ENCODE measurements at places on chromosomes 6 and 20.

DNA sequence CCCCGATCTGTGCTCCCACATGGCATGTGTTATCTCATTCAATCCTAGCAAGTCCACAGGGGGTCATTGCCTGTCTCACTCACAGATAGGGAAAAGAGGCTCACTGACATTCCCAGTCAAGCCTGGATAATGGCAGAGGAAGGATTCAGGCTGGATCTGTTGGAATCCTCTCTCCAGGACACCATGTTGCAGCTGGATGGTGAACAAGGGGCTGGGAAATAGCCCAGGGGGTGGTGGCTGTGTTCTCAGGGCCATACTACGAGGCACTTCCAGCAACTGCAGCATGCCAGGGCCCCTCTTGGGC lies 5.0 kb upstream of the SPDEF start:
- no peak for DNase-seq

GRCh38 chr6:24026050-24026449 lies 100.0 kb upstream of the NRSN1 start:
- DNase-seq = no peak

GRCh38 chr20:13041574-13042457 lies 33.0 kb downstream of the SPTLC3 start:
- no peak for DNase-seq

GRCh38 chr6:91288741-91289140 lies 701.9 kb upstream of the MAP3K7 start:
- no peak for DNase-seq

- no peak for DNase-seq
Measured at GRCh38 chr6:115945812-115946211, 114.9 kb downstream of the FRK start.

DNA sequence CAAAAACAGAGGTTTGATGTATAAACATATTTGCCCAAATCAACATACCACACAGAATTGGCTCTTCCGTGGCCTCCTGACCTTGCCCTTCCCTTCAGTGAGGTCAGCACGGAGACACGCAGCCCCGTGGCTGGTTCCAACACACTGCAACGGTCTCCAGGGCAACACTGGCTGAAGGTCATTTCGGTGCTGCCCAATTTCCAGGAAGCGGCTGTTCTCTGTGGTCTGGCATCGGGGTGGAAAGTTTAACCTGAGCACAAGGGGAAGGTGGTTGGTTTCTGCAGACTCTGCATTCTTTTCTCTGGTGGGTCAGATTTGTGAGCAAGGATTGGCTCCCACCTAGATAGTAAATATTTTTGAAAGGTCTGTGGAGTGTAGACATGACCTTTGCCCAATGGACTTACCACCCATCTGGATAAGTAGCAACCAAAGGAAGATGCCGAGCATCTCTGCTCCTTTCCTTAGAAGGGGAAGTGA lies 177.6 kb upstream of the PHACTR1 start:
- DNase-seq = no peak

DNA sequence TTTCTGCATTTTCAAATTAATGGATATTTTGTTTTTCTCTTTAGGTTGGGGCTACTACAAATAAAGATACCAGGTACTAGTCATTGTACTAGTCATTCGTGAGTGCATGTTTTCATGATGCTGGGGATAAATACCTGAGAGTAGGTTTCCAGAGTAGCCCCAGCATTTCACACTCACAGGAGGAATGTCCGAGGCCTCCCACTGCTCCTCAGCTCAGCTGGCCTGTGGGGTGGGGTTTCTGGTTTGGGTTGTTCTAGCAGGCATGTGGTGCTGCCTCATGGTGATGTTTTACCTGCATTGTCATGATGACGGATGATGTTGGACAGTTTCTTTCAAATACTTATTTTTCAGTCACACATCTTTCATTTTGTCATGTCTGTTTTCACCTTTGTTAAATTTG lies 144.5 kb downstream of the SMOC2 start:
- no peak for DNase-seq

GRCh38 chr6:34970957-34971356 lies 81.9 kb downstream of the ANKS1A start:
- DNase-seq = no peak

DNA sequence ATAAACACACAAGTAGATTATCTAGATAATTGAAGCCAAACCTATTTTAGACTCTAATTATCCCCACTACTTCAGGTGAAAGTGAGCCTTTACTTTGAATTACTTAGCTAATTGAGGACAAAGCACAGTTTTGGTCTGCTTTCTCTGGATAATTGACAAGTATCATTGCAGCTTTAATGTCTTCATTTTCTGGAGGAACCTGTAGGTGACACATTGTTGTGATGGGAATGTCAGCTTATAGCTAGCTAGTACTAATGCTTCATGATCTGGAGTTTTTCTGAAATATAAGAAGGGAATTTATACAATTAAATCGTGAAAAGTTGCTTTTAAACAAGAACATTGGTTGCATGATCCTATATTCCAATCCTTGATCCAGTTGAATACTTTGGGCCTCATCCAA lies 319.3 kb upstream of the CITED2 start:
- no peak for DNase-seq

- DNase-seq = no peak
Measured at GRCh38 chr6:116335612-116336215, 35.0 kb upstream of the DSE start.

- no peak for DNase-seq
Measured at GRCh38 chr20:7596541-7596940, 343.7 kb downstream of the HAO1 start.

- DNase-seq = no peak
Measured at GRCh38 chr6:160207618-160208017, 51.0 kb downstream of the SLC22A2 start.

DNA sequence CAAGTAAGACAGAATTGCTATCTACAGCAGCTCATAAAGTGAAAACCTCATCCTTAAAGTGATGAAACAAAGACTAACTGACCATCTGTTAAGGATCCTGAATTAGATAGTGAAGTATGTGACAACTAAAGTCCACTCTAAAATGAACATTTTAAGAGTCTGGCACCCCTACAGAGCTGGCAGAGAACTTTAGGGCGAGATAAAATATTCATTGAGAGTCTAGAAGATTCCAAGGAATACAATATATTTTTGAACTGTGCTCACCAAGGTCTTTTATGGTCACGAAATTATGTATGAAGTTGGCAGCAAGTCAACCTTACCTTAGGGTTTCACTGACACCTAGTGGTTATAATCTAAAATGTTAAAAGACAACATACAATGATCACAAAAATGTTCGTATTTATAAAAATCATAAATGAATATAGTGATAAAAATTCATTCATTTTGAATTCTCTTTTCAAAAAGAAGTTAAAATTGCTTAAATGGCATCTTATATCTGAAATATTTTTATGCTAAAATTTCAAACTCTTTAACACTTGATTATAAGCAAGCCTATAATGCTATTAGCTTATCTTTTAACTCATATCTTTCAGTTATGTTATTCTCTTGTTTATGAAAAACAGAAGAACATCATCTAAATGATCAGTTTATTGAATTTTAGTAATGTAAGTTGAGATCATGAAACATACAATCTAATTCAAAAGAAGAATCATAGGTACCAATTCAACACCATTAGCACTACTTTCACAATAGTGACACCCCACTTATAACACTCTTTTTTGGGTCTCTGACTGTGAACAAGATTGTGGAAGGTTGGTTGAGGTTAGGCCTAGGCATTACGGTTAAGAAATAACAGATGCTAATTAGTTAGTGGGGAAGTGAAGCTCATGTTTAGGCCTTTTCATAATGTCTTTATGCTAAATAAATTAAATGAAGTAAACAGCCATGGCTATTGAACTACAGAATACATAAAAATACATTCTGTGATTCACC lies 27.5 kb downstream of the RSPH3 start:
- peak; percentile 64 for DNase-seq

- DNase-seq = no peak
Measured at GRCh38 chr20:33404281-33404680, 3.0 kb upstream of the CDK5RAP1 start.

DNA sequence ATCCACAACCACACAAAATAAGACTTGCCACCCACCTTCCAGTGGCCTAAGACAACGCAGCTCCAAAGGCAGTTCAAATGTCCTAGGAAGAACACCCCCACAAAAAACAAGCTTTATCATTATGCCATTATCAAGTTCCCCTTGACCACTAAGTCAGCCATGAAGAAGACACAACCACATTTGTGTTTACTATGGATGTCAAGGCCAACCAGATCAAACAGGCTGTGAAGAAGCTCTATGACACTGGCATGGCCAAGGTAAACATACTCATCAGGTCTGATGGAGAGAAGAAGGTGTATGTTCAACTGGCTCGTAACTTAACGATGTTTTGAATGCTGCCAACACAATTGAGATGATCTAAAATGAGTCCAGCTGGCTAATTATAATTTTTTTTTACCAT lies 26.1 kb downstream of the SEC63 start:
- no peak for DNase-seq

DNA sequence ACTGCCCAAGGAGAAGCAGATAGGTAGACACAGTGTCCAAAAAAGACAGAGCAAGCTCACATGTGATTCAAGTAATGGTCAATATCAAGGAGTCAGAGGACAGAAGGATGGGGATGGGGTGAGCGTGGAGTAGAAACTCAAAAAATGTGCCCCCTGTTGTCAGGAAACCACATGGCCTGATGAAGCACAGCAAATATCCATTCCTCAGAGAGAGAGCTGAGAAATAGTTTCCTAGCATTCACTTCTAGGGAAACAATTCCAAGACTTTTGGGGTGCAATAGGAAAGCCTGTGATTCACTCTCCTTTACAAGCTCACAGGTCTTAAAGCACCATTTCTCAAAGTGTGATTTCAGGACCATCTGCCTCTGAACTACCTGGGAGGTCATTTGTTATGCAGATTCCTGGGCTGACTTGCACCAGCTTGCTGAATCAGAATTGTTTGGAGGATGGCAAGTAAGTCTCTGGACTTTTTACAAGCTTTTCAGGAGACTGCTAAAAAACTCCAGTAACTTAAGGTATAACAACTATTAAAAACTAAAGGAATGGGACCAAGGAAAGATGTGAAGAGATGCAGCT lies 432.8 kb downstream of the HDGFL1 start:
- DNase-seq = no peak

DNA sequence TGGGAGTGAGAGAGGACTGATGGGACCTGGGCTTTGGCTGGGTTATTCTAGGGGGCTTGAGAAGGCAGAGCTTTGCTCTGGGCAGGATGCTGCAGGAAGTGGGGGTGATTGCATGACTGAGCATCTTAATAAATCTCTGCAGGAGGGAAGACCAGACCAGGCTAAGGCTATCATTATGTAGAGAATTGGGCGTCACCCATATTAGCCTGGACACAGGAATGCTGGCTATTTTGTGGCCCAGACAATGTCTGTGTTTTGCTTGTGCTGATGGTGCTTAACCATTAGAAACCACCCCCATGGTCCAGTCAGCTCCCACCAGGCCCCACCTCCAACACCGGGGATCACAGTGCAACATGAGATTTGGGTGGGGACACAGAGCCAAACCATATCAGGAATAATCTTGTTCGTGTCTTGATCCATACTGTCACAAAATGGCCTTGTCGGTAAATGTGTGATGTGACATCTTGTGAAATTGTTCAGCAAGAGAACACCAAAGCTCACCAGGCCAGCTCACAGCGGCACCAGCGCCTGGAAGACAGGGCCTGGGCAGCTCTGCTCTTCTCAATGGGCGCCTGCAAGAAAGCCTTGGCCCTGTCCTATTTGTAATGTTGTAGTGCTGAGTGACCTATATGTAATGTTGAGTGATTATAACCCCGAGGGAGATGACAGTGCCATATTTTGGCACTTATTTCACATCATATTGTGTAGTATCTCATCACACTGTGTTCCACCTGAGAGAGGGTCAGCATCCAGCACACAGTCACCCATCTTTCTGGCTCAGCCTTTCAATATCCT lies 211.8 kb downstream of the QKI start:
- no peak for DNase-seq

DNA sequence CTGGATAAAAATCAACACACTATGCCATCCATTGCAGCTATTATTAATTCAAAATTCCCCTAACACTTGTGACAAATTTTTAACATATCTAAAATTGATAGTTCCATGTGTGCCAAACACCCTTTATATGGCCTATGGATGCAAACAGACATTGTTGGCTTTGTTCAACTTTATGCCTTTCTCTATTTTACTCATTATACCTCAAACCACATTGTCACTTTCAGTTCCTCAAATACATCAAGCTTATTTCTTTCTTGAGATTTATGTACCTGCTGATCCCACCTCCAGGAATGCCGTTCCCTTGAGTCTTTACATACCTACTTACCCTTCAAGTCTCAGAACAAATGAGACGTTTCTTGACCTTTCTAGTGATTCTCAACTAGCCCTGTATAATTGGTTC lies 193.5 kb upstream of the PLN start:
- DNase-seq = no peak

GRCh38 chr6:158475344-158476302 lies 84.3 kb upstream of the TMEM181 start:
- no peak for DNase-seq

DNA sequence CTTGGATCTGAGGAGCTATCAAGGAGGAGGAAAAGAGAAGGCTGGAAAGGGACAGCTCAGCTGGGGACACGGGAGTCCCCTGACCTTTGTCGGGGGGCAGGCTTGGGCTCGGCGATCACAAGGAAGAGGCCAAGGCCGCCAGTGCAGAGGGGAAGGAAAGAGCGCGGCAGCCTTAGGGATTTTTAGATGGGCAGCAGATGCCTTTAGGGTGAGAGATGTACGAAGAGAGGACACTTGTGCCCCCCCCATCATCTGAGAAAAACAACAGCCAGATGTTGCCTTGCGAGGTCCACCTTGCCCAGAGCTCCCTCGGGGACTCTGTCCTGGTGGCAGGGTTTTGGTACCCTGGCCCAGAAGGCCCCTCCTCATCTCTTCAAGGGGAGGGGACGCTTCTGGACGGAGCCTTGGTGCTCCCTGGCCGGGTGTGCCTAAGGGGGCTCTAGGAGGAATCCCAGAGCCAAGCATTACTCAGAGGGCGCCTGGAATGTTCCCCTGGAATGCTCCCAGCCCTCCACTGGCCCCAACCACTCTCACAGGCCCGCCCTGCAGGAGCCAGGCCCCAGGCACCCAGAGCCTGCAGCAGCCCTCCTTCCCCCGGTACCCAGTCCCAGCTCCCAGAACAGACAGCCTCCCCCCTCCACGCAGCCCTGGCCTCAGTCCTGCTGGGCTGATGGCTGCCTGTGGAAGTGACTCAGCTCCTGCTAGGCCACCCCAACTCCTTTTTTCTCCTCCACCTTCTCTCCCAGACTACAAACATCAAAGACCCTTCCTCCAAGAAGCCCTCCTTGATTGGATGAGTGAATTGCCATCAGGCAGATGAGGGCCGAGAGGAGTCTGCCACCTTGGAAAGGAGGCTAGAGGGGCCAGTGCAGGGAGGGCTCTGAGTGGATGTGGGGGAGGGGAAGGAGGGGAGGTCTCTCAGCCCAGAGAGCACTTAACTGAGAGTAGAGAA lies 1.8 kb downstream of the ADAM33 start:
- DNase-seq = no peak

GRCh38 chr6:6319952-6320811 lies at the start of gene F13A1:
F13A1 (minus strand) TSS chr6:6320662; CDS start chr6:6318664, 1,998 bp downstream.
- DNase-seq = no peak

All from CD4-positive, alpha-beta T cell treated with Interleukin-4 for 4 hours (primary cell).